ENCODE measurements at places on chromosomes 5 and 9.

DNA sequence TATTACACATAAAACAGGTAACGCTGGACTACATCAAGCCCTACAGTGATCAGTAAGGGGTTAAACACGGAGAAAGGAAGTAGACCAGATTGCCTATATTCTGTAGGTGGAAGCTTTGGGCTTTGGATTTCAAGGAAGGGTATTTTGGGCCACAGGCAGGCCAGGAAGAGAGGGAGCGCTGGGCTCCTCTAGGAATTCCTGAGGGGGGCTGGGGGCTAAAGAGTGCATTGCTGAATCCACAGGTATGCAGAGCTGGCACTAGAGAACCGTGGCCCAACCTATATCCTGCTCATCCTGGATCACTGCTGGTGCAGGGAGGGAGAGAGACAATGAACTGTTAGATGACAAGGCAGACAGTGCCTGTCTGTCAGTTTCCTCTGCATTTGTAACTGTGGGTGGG, 367.1 kb downstream of the CSNK1G3 start:
- no peak for DNase-seq

DNA sequence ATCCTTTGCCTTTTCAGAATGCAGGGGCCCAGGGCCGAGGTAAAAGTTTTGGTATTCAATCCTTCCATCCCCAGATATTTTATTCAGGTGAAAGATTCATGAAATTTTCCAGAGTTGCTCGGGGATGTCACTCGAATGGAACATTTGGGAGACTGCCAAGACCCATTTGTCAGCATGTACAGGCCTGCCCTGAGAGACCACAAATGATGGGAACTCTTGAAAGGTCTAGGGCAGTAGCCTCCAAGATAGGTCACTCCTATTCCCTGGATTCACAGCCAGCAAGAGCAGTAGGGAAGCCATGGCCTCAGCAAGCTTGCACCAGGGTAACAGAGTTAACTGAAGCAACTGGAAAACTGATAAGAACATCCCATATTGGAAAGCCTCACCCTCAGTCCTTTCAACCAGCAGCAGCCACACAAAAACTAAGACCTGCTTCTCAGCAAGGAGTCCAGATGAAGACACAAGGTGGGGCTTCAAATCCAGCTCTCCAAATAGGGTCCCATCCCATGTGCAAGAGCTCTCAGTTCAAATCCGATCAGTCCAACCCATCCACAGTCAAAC, 12.5 kb downstream of the CARD6 start:
- DNase-seq = no peak

- no peak for DNase-seq
Measured at GRCh38 chr9:33633636-33634035, 109.6 kb downstream of the ANKRD18B start.

- DNase-seq = no peak
Measured at GRCh38 chr9:94771096-94771495, 44.6 kb downstream of the AOPEP start.

- no peak for DNase-seq
Measured at GRCh38 chr9:90827181-90827871, 25.7 kb downstream of the SYK start.

DNA sequence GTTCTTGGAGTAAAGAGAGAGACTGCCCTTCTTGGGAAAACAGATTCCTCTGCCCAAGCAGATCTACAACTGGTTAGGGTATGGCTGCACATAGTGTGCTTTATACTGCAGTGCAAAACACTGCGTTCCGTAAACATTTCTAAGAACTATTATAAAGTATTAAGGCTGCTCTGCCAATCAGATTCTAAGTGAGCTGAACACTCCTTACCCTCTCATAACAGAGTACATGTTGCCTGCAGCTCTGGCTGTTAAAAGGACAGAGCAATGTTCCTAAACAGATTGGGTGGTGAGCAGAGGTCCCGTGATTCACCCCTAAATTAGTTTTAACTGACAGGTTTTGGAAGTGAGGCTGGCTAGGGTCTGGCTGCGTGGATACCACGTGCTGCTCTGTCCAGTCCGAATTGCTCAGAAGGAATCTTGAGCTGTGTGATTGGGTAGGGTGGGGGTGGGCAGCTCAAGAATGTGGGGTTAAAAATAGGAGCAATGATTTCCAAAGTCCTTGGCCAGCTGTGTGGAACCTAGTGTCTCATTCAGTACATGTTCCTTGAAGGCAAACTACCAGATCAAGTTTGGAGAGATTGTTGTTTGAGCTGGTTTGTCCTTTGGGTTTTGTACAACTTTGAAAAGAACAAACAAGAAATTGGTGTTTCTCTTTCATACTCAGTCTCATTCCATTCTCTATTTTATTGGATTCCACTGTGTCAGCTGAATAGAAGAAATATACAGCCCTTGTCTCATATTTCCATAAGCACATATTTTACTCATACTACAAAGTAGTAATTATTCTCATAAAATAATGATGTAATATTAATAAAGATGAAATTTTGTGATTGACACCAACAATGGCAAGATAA, 497.6 kb upstream of the CD180 start:
- no peak for DNase-seq

GRCh38 chr9:83669067-83669466, 38.7 kb downstream of the UBQLN1 start:
- no peak for DNase-seq

DNA sequence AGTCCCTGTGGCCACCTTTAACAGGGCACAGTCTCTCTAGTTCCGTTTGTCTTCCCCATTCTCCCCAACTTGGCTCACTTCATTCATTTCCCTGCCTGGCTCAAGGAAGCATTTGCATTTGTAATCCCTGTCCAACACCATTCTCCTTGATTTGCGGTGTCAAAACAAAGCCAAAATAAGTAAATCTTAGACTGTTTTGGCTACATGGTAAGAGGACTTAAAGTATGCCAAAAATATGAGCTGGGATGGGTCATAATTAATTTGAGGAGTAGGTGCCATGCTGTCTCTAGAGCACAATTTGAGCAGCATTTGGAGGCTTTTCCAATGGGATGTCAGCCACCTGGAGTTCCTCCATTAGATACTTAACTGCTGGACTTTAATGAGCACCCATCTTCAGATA, 3.7 kb upstream of the GRIA1 start:
- DNase-seq = no peak

DNA sequence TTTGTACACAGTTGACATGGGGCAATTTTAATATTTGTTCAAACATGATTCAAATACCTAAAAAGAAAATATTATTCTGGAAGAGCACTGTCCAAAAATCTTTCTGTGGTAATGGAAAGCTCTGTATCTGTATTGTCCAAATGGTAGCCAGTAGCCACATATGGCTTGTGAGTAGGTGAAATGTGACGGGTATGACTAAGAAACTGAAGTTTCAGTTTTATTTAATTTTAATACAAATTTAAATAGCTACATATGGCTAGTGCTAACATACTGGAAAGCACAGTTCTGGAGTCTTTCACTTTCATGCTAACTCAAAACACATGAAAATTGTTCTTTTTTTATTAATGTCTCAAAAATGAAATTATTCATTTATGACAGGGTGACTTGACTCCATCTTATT, 132.6 kb downstream of the PLK2 start:
- DNase-seq = no peak

DNA sequence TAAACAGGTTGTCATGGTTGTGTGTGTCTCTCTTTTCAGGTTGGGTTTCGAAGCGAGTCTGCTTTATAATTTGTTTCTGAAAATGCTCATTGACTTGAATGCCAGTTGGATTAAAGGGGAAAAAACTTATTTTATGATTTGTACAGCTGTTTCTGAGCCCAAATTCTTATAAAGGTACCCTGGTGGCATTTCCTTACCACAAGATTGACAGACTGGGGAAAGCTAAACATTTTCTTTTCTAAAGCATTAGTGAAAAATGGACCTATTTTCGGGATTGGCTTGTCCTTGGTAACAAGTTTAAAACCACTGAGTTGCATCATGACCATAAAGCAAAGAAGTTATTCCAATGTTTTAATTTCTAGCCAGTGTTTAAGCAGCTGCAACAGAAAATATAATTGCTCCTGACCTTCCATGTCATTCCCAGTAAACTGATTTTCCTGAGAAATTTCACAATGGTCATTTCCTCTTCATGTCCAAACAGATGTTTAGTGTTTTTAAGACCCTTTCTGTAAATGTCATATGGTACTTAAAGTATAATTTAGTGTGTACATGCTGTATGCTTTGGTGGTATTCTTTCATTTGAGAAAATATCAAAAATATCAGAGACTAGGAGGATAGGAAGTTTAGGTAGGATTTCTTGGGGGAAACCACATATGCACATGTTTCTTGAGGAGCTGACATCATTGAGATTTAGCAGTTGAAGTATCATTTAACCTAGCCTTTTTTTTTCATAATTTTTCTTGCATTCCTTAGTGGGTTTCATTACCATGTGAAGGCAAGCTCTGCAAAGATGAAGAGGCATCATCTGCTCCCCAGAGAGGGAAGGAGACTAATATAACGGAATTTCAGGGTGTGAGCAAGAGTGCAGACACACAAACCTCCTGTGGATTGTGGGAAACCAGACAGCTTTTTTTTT, 667.1 kb upstream of the RGMB start:
- DNase-seq = no peak

- DNase-seq = no peak
Measured at GRCh38 chr9:75096796-75097195, 8.5 kb downstream of the OSTF1 start.

DNA sequence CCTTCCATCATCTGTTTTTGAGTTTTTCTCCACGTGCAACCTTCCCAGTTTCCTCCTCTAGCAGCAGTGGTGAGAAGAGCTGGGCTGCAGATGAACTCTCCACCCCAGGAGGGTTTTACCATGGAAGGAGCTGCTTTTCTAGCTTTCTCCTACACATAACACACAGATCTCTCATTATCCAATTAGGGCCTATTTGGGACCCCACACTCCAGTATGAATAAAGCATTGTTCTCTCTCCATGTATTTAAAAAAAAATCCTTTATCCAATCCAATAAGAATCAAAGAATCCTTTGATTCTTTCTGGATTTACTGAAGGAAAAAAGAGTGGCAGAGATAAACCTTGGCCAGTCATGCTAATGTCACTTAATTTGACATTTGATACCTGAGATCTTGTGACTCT, 31.6 kb upstream of the NAA35 start:
- no peak for DNase-seq

GRCh38 chr5:171855798-171856763, 70.5 kb downstream of the SMIM23 start:
- DNase-seq = no peak

- no peak for DNase-seq
Measured at GRCh38 chr5:88089719-88090390, 178.8 kb downstream of the TMEM161B start.

DNA sequence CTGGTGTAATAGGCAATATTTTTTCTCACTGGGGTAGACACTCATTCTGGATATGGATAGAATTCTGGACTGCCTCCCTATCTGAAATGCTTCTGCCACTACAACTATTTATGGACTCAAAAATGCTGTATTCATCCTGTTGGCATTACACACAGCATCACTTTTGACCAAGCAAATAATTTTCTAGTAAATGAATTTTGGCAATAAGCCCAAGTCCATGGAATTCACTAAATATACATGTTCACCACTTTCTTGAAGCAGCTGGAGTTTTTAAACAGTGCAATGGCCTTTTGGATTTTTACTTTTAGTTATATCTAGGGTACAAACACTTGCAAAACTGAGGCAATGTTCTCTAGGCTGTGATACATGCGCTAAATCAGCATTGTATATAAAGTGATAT, 724.9 kb upstream of the EDIL3 start:
- no peak for DNase-seq

DNA sequence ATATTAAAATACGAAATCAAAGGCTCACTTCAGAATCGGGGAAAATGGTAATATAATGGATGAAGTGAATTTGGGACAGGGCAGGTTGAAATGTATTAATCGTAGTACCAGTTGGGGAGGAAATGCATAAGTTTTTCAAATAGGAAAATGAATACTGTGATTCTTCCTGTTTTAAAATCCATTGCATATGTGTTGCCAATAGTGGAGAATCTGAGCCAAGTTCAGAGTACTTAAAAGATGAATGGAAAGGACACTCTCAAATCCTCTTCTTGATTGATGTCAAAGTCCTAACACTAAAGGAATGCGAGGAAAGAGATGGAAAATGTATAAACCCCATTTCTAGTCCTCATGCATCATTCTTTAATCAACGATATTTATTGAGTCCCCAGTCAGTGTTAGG, 160.9 kb upstream of the CCNG1 start:
- no peak for DNase-seq

- no peak for DNase-seq
Measured at GRCh38 chr9:18971404-18971803, 61.6 kb downstream of the SAXO1 start.

GRCh38 chr5:71586052-71586940, 844 bp upstream of the MCCC2 start:
- DNase-seq = peak; percentile 45

DNA sequence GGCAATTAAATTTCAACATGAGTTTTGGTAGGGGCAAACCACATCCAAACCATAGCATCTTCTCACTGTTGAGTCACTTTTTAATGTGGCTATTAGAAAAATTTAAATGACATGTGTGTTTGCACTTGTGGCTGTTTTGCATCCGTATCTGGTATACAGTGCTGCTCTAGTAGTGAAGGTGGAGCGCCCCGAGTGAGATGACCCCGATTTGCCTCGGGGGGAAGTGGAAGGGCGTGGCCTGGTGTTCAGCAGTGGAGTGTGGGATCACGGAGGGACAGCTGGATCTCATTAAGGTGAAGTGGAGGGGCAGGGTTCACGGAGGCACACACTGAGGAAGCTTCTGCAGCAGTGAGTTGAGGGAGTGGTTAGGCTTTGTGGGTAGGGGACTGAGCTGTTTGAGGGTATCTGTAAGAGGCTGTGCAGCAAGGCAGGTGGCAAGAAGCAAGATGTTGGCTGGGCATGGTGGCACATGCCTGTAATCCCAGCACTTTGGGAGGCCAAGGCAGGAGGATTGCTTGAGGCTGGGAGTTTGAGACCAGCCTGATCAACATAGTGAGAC, 6.2 kb upstream of the GMCL2 start:
- no peak for DNase-seq

Data from pons (tissue), 1 donor.